ENCODE measurements at places on chromosomes 16 and 17.
A peak's percentile ranks its signal among the peaks of the same experiment; 100 is the strongest.

GRCh38 chr17:20234276-20234675 lies 225.1 kb downstream of the SPECC1 start:
- peak; percentile 16 for DNase-seq

DNA sequence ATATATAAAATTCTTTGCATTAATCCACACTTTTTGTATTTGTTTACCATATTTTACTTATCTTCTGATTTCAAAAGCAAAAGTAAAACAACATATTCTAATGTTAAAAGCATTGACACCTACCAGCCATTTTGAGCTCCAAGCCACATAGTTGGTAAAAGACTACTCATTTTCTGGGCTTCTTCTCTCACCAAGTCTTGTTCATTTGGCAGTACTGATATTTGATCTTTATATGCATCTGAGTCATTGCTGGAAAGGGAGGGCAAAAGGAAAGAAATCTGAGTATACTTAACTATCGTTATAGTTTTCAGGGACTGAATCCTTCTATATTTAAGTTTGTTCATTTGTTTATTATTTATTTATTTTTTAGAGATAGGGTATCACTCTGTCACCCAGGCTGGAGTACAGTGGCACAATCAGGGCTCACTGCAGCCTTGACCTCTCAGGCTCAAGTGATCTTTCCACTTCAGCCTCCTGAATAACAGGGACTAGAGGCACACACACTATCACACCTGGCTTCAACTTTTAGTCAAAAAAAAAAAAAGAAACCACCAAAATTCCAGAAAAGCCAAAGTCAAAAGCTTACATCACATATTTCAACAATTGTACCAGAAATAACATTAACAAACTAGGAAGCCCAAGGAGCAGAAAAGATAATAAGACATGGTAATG lies 121.0 kb upstream of the TOB1 start:
- no peak for DNase-seq

DNA sequence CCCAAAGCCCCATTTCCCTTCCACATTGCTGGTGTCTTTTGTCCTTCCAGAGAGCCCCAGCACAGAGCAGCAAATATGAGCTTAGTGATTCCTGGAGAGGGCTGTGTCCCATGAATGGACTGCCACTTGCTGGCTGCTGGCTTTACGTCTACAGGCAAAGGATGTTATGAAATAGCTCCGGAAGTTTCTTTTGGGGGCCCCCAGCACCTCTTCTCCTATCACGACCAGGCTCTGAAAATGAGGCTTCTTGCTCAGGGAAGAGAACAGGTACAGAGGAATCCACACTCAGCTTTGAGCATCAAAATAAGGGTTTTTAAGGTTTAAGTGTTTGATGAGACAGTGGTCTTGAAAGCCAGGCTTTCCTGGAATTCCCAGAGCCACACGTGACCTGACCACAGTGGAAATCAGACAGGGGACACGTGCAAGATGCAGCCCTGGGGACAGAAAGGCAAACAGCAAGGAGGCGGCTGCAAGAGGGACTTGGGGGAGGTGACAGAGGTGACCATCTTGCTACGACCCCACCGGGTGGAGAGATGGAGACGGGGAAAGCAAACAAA lies 58.1 kb downstream of the ZDHHC7 start:
- DNase-seq: no peak

DNA sequence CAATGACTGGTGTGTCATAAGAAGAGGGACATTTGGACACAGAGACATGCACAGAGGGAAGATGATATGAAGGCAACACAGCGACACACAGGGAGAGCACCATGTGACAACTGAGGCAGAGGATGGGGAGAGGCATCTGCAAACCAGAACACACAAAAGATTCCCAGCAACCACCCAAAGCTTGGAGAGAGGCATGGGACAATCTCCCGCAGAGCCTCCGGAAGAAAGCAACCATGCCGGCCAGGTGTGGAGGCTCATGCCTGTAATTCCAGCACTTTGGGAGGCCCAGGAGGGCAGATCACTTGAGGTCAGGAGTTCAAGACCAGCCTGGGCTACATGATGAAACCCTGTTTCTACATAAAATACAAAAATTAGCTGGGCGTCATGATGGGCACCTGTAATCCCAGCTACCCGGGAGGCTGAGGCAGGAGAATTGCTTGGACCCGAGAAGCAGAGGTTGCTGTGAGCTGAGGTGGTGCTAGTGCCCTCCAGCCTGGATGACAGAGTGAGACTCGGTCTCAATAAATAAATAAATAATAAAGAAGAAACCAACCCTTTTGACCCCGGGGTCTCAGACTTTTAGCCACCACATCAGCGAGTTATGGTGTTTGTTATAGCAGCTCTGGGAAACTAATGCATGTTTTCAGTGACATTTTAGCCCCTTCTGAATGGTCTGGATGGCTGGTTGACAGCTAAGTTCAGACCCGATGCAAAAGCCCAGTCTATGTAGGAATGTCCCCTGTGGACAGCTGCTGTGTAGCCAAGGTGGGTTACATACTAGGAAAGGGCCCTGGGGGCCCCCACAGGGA lies 13.8 kb upstream of the PLCG2 start:
- DNase-seq: no peak

- DNase-seq: no peak
These were observed 3.5 kb downstream of the ERN2 start for GRCh38 chr16:23709536-23709935.

GRCh38 chr16:58487566-58488351 lies 12.2 kb upstream of the NDRG4 start:
- peak; percentile 38 for DNase-seq

DNA sequence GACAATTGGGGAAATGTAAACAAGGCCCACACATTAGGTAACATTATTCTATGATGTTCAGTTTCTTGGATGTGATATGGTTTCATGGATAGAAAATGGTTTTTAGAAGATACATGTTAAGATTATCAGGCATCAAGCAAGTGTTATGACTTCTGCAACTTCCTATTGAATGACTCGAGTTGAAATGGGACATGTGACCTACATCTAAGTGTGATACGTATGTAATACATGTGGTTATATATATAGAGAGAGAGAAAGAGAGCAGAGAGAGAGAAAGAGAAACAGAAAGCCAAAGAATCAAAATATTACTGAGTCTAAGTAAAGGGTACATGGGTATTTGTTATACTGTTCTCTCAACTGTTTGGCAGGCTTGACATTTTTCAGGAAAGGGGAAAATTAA lies 1.7 kb downstream of the TMEM170A start:
- no peak for DNase-seq

DNA sequence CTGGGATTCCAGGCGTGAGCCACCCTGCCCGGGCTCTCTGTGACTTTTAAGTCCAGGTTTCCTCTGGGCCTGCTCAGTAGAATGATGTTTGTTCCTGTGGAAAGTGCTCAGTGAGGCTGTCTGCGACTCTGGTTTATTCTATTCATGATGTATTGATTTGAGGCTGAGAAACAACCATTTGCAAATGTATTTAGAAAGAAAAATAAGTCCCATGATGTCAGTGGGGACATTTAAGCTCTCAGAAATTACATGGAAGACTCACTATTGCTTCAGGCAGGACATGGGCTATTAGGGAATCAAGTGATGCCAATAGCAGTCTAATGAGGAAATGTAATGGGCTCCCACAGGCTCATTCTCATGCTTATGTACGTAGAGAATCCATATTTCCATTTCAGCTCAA lies 22.2 kb upstream of the KCNG4 start:
- no peak for DNase-seq

DNA sequence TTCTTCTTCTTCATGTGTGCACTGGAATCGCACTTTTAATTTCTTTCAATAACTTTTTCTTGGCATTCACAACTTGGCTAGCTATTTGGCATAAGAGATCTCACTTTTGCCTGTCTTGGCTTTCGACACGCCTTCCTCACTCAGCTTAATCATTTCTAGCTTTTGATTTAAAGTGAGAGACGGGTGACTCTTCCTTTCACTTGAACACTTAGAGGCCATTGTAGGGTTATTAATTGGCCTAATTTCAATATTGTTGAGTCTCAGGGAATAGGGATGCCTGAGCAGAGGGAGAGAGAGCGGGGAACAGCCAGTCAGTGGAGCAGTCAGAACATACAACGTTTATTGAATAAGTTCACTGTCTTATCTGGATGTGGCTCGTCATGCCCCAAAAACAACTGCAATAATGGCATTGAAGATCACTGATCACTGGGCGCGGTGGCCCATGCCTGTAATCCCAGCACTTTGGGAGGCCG lies 200.3 kb downstream of the SEC14L1 start:
- no peak for DNase-seq

- no peak for DNase-seq
These were observed 19.9 kb upstream of the JPH3 start for GRCh38 chr16:87582216-87582965.

- DNase-seq: no peak
These were observed 2.6 kb downstream of the CD300LB start for GRCh38 chr17:74528491-74529199.

DNA sequence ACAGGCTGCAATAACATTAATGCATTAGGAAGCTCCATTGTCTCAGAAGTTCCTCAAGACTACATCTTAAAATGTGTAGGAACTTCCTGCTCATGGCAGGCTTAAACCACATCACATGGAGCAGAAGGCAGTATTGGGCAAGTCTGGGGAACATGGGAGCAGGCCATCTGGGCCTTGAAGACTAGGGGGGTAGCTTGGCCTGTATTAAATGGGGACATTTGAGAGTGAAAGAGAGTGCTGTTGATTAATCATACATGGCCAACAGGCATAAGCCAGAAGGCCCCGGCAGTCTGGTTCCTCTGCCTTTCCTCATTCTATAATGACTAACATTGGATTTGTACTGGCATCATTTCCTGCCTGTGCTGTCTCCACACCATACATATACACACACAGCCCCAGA lies 25.2 kb upstream of the SLC5A11 start:
- no peak for DNase-seq

DNA sequence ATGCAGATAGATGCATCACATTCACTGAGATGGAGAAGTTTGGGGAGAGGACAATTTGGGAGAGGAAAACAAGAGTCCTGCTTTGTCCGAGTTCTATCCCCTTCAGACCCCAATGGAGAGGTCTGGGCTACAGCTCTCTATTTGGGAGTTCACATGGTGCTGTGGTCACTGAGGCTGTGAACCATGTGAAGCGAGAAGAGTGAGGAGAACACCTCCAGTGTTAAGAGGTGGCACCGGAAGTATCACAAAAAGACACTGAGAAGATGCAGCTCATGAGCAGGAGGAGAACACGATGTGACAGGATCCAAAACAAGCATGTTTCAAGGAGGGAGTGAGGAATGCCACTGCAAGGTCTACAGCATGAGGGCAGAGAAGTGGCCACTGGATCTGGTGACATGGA lies 39.7 kb downstream of the PIK3R5 start:
- DNase-seq: no peak

DNA sequence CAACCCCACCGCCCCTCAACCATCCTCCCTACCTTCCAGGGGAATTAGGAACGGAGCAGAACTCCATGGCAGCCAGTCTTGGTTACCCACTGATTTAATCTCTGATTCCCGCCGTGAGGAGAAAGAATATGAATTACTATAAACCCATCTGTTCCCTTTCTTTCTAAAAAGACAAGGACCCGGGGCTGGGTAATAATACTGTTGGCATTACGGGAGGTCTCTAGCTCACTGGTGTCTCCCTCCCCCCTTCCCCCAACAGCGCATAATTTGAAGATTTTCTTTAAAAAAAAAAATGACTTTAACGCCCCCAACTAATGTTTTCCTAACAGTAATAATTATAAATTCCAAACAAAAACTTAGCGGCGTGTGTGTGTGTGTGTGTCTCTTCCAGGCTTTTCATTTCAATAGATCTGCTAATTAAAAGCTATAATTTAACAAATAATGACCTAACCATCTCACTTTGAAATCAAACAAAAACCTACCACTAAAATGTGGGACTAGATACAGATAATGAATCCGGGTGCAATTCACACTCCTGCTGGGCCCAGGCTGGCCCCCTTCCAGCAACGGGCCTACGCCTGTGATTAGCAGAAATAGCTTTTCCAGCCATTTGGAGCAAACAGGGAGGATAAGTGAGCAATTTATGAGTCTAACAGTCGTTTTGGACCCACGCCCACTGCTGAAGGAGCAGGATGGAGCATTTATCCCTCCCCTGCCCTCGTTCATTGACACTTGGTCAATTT lies 18.2 kb upstream of the BHLHA9 start:
- DNase-seq: no peak

- no peak for DNase-seq
These were observed 49.2 kb downstream of the SDK2 start for GRCh38 chr17:73595068-73595467.

- no peak for DNase-seq
These were observed 5.1 kb downstream of the LDHD start for GRCh38 chr16:75111514-75111940.

DNA sequence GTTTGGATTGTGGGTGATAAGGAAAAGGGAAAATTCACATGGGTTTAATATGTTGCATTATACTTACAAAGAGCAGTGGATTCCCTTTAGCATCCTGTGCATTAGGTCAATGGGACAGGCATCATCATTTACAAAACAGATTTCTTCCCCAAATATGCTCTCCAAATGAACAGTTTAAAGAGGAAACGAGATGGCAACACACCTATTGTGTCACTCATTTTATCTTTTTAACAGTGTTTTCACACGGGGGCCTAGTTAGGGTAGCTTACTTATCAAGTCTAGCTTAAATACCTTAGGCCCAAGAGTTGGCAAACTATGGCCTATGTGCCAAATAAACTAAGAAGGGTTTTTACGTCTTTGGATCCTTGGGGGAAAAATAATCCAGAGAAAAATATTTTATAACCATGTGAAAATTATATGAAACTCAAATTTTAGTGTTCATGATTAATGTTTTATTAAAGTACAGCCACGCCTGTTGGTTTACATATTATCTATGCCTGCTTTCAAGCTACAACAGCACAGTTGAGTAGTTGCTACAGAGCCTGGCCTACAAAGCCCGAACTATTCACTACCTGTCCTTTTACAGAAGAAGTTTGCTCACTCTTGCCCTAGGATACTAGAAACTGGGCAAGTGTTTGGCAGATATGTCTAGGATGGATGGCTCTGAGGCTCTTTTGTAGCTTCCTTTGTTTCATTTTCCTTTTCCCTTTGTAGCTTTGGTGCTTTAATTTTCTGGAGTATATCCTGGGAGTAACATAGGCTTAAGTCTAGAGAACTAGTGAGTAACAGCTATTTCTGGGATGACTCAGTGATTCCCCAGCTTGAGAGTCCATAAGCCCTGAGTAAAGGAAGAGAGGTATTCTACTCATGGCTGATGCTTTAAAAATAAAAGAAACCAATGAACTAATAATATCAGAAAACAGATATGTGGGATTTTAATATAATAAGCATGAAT lies 12.4 kb downstream of the NUP93 start:
- DNase-seq: no peak
